ENCODE measurements at places on chromosomes 5 and 9. TPM values are rescaled to one million over a fixed set of nuclear protein-coding genes. Genes with fewer than 3 reads are reported as not detected.

Gene TXNDC8
- total RNA-seq, result not detected

Gene POU5F2
- 0.22 TPM for total RNA-seq

Gene INSYN2B
- not detected for total RNA-seq

Gene SLC6A7
- total RNA-seq, result not detected

Gene CTXN3
- not detected for total RNA-seq

Gene MLANA
- total RNA-seq, result not detected

Gene PCDHGB5
- 3.8 TPM for total RNA-seq

Gene FXN
- total RNA-seq, result 36.7 TPM

Gene PTTG1
- 263 TPM for total RNA-seq

Gene UBAC1
- total RNA-seq, result 47.5 TPM

DNA sequence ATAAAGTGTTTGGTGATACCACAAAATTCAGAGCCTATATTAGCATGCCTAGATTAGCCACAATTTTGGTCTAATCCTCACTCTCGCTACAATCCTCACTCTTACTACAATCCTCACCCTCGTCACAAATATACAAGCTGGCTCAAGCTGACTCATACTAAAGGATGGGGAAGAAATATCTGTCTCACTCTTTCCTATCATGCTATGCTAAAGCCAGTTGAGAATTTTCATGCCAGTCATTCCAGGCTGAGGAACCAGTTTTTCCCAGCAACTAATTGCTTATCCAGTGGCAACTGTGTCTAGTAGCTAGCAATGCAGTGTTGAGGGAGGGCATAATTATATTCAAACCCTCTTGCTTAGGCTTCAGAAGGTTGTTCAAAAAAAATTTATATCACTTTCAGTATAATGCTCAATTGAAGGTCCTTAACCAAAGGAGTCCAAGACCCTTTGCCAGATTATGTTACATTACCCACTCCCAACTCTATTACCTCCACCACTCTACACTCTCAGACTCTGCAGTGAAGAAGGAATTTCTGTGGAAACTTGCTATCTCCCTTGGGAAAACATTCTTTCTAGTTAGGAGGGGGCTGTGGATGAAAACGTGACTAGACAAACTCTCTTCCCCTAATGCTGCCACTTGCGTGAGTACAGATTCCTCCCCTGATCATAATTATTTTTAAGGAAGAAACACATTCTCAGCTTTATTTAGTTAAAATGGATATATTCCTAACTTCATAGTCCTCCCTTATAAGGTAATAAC, 810.3 kb upstream of the ACO1 start:
- no peak for DNase-seq

- no peak for DNase-seq
Observed at GRCh38 chr9:137688725-137689124, 69.9 kb downstream of the EHMT1 start.

DNA sequence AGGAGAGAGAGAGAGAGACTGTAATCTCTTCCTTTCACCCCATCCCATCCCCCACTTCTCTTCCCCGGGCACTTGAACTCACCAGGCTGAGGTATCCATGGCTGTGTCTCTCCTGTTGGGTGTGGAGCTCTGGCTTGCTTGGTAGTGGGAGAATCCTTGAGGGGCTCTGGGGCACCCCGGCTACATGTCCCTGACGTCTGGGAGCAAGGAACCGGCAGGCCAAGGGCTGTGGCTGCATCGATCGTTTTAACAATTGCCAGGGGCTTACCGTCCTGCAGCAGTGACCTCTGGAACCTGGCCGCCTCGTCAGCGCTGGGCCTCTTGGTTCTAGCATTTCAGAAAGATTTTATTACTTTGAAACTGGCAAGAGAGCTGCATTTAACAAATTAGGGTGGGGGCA, 30.0 kb downstream of the FGF18 start:
- DNase-seq, result no peak

- no peak for DNase-seq
Observed at GRCh38 chr9:36738318-36738976, 165.8 kb downstream of the MELK start.

- DNase-seq, result no peak
Observed at GRCh38 chr9:79812507-79813257, 240.9 kb downstream of the TLE4 start.

DNA sequence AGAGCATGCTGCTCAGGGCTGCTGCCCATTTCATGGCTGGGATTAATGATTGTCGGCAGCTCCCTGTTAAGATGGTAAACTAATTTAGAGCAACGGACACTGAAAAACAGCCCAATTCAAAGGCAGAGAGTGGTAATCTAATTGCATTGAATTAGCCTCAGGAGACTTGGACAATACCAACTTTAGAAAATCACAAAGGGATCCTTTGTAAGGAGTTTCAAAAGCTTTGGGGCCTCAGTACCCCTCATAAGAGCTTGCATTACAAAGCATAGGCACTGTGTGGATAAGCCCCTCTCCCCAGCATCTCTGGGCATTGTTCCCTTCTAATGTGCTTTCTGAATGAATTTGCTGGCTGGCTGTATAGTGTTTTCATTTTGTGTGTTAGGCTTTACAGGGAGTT, 6.7 kb downstream of the GLRA1 start:
- no peak for DNase-seq

Data from H9 (cell line).